Osteoblast (primary cell): ENCODE measurements at places on chromosomes 1 and 21. TPM values are rescaled to one million over a fixed set of nuclear protein-coding genes. Genes with fewer than 3 reads are reported as not detected.

CATSPERE gene
- 1.4 and 1.8 TPM in 2 replicates for total RNA-seq

RABGAP1L gene
- 30.0 and 34.5 TPM in 2 replicates for total RNA-seq

SPATA1 gene
- total RNA-seq: 1.8 and 2.1 TPM in 2 replicates

CLCA2 gene
- total RNA-seq: 2.2 and 5.3 TPM in 2 replicates

MAGOH gene
- 15.6 and 22.8 TPM in 2 replicates for total RNA-seq

HES3 gene
- total RNA-seq: not detected in 2 replicates

PCSK9 gene
- 3.5 and 6.5 TPM in 2 replicates for total RNA-seq

DAB1 gene
- not detected in 2 replicates for total RNA-seq

INSRR gene
- total RNA-seq: 0.29 and 0.36 TPM in 2 replicates

LY9 gene
- total RNA-seq: not detected in 2 replicates

LRRC7 gene
- under 0.01 TPM in 1 of 2 replicates, not detected in the other for total RNA-seq

PBX1 gene
- 10.1 and 15.3 TPM in 2 replicates for total RNA-seq

BACE2 gene
- 85.2 and 85.8 TPM in 2 replicates for total RNA-seq
